Activated T-helper 1 cell treated with Interleukin-2 at 50 U/mL for 16 hours (primary cell): ENCODE measurements at places on chromosomes 6 and 20.

GRCh38 chr6:11854408-11855165 lies 76.0 kb upstream of the ADTRP start:
- no peak for DNase-seq

- no peak for DNase-seq
Observed at GRCh38 chr20:61288331-61288784, 36.3 kb downstream of the CDH4 start.

GRCh38 chr6:170596426-170596825 lies 12.0 kb upstream of the PDCD2 start:
- DNase-seq = no peak

DNA sequence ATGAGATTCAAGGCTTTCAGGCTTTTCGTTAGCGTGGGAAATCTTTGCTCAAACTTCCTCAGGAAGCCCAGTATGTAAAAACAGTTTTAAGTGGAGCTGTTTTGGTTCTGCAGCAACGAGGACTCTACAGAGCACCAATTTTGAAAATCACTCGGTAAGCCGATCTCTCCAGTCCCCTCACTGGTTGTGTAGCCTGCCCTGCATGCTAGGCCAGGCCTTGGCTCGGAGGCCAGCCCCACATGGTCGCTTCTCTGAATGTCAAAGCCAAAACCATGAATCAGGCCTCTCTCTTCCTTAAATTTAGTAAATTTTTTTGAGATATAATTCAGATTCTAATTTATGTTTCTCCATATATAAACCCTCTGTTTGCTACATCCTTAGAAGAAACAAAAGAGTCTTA lies 108.0 kb downstream of the CHD6 start:
- DNase-seq = no peak

DNA sequence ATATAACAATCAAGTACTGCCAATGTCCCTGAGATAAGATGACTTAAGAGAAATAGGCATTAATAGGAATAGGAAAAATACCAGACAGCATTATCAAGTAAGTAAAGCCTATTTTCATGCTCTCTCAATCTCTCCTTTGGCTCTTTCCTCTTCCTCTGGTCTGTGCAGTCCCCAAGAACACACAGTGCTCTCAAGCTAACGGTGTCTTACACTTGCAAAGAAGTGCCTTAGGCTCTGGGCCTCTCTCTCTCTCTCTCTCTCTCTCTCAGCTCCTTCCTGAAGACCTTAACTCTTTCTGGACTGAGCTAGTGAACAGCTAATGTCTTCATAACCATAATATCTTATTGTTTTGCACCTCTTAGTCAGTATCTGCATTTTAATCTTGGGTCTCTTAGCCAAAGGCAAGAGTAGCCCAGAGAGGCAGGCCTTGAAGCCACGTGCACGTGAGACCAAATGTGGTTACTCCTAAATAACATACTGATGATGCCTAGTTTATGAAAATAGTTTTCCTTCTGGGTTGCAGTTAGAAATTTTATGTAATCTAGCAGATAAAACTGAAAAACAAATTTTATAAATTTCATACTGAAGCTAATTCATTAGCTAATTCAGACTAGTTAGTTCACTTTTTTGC lies 70.8 kb downstream of the TPD52L1 start:
- no peak for DNase-seq

GRCh38 chr6:112181130-112181529 lies 73.2 kb downstream of the LAMA4 start:
- DNase-seq = no peak

- DNase-seq = no peak
Observed at GRCh38 chr6:119215885-119216590, 133.5 kb downstream of the MAN1A1 start.

GRCh38 chr20:24364482-24364881 lies 104.9 kb upstream of the SYNDIG1 start:
- DNase-seq = no peak

GRCh38 chr6:106746652-106747051 lies 117.3 kb downstream of the QRSL1 start:
- DNase-seq = no peak

- DNase-seq = no peak
Observed at GRCh38 chr6:155493026-155493693, 37.5 kb upstream of the NOX3 start.

GRCh38 chr20:20019123-20019522 lies 2.0 kb downstream of the NAA20 start:
- DNase-seq = no peak

GRCh38 chr6:130922922-130923321 lies 95.7 kb downstream of the SMLR1 start:
- DNase-seq = no peak

- no peak for DNase-seq
Observed at GRCh38 chr6:132907231-132907630, 92.9 kb downstream of the RPS12 start.

- no peak for DNase-seq
Observed at GRCh38 chr6:164114651-164115050, 700.1 kb downstream of the QKI start.

GRCh38 chr6:23964865-23965264 lies 161.2 kb upstream of the NRSN1 start:
- DNase-seq = no peak

DNA sequence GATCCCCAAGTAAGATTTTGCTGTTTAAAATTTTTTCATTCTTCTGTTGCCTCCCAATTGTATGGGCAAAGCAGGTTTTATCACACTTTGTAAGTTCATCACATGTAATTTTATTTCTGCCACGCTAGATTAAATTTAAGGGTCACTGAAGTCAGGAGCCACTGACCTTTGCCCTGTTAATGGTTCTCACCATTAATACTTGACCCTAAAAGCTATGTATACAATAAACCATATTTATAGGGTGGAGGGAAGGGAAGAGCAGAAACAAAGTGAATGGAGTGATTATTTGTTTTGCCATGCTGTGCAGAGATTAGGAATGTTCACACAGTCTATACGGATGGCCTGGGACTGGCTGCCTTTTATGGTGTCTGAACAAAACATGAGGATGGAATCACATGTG lies 186.7 kb downstream of the BMP2 start:
- DNase-seq = no peak

DNA sequence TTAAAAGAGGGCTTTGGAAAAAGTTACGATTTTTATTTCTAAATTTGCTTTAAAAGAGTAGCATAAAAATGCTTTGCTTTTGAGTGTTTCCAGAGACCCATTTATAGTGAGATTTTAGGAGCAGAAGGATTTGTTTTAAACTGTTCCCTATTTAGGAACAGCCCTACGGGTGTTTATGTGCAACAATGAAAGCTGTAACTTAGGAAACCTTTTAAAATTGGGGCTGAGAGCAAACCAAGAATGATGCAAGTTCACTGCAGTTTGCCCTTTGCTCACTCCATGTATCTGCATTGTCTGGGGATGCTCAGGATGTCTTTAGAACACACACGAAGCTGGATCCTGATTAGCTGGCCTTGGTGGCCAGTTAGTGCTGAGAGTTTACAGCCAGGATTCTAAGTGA lies 40.9 kb downstream of the GHRH start:
- DNase-seq = no peak

- DNase-seq = no peak
Observed at GRCh38 chr6:40568062-40568708, 19.0 kb downstream of the LRFN2 start.

DNA sequence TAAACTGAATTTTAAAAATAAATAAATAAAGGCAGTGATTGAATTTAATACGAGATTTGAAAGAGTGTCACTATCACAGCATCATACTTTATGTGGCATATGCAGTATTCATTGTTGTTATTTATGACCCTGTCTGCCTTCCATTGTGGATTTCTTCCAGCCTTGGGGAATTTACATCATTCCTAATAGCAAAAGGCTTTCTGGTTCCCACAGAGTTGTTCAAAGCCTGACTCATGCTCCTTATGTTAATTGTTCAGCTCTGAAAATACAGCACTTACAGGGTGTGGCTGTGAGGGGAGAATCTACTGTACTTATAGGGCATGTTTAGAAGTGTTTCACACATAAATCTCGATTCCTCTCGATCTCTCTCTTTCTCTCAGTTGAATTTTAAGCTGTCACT lies 54.4 kb downstream of the JAG1 start:
- DNase-seq = no peak

- no peak for DNase-seq
Observed at GRCh38 chr20:36937402-36937770, 14.1 kb downstream of the SAMHD1 start.

DNA sequence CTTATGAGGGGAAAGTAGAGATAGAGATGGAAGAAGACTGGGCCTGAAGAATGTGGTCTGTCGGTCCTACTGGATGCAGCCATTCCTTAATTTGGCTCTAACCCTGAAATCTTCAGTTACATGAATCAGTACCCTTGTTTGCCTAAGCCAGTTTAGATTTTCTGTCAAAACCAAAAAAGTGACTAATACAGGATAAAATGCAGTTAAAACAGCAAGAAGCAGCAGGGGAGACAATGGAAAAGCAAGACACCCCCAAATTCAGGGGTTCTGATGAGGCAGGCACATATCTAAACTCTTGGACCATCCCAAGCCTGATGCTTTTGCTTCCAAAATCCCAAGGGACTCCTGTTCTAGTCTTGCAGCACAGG lies 17.4 kb upstream of the UBE2V1 start:
- no peak for DNase-seq

DNA sequence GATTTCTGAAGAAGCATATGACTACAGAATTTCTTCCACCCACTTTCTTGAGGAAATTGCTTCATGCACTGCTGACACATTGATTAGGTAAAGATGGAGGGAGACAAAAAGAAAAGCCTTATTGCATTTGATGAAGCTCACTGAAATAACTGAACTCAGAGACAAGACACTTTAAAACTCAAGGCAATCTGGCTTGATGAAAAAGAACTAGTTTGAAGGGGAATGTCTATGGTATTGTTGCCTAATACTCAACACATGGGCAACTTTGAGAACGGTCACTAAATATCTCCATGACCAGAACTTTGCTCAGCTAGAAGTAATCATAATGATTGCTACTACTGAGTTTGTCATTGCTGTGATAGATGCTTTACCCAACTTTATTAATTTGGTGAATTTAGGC lies 38.1 kb downstream of the HTR1B start:
- no peak for DNase-seq

DNA sequence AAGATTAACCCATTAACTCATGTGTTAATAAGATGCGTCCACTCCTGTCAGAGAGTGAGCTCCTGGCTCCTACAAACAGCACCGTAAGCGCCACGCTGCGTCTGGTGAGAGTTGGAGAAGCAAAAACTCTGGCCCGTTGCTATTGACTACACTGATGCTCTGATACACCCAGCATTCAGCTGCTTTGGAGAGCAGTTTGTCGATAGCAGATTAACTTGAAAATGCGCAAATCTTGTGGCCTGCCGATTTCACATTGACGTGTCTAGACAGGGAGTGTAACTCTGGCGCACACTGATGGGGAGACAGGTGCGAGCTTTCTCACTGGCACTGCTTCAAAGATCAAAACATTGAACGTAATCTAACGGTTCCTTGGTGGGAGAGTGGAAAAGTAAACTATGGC lies 151.7 kb upstream of the RPS6KA2 start:
- no peak for DNase-seq

GRCh38 chr20:36490191-36490590 lies 51.1 kb upstream of the MYL9 start:
- DNase-seq = no peak

GRCh38 chr20:32847964-32848363 lies 10.8 kb upstream of the EFCAB8 start:
- no peak for DNase-seq

DNA sequence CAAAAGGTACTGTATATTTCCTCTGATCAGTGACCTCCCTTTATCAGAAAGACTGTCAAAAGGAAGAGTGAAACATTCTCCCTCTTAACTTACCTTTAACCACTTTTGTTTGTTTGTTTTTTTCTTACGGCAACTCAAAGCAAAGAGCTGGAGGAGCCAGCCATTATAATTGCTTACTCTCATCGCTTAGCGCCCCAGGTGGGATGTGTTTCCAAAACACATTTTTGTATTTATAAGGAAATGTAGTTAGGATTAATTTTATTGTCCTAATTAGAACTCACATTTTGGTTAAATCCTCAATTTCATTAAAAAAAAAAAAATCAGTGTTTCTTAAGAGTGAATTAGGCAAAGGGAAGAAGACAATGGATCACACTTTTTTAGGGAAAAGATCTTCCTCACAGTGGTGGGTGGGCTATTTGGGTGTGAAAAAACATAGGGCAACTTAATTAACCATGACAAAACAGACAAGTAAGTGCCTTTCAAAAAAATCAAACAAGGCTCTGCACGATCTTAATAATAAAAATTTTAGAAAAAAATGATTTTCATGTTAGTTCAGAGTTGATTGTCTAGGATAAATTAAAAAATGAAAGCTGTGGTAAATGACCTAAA lies 1.2 kb upstream of the PHACTR2 start:
- DNase-seq = no peak

DNA sequence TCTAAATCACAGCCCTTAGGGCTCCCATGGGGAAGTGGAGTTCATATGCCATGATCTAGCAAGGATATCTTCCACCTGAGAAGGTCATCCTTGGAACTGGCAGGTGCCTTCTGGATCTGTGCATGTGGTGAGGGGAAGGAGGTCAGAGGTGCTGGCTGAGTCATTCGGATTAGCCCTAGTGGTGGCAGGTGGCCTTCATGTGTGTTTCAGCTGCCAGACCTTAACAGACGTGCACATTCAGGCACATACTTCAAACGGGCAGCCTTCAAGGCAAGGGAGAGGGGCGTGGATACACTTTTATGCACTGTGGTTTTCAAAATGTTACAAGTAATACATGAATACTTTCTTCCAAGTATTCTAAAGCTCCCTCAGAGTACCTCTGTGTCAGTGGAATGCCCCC lies 51.2 kb downstream of the BMP6 start:
- DNase-seq = no peak
